Stimulated activated CD8-positive, alpha-beta memory T cell treated with anti-CD3 and anti-CD28 coated beads, Interleukin-12 subunit alpha, Interleukin-12 subunit beta, amount 100 ng/mL, for 4 hours (primary cell): ENCODE measurements at places on chromosomes 3 and 15.

- DNase-seq = no peak
Observed at GRCh38 chr3:73475175-73475574, 149.6 kb downstream of the PDZRN3 start.

GRCh38 chr3:71127052-71127831 lies 456.3 kb downstream of the FOXP1 start:
- DNase-seq = no peak

DNA sequence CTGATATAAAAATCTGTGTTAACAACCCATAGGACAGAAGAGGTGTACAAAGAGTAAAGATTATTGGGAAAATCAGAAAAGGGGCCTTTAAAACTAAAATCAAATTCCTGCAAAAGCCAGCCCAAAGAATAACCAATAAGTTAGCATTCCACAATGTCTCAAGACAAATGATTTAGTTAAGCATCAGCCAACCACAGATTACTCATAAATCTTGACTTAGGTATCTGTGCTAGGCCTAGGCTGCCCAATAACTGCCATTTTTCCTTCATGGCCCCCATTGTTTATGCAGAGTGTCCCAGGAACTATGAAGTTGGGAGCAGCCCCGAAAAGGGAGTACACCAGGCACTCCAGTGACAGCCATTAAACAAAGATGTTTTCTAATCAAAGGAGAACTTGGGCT lies 7.4 kb downstream of the TRANK1 start:
- DNase-seq = no peak

GRCh38 chr15:48974882-48975281 lies 11.2 kb upstream of the SHC4 start:
- DNase-seq = no peak

GRCh38 chr15:79185199-79185598 lies 94.6 kb upstream of the RASGRF1 start:
- DNase-seq = no peak

- no peak for DNase-seq
Observed at GRCh38 chr3:64616953-64617352, 70.8 kb downstream of the ADAMTS9 start.

DNA sequence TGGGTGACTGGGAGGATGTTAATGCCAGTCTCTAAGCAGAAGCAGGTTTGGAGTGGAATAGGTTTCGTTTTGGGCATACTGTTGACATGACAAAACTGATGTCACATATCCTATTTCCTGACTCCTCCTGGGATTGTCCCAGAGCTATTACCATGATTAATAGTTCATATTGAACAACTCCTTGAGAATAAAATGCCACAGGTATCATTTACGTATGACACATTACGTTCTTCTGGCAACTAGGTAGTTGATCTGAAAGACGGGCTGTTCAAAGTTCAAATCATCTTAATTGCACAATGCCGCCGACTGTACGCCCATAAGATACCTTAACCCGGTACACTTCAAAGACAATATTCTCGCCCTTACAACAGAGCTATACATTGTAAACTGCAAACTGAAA lies 1.4 kb upstream of the RAB5A start:
- DNase-seq = no peak

- no peak for DNase-seq
Observed at GRCh38 chr3:153903430-153903829, 217.8 kb upstream of the ARHGEF26 start.

- DNase-seq = no peak
Observed at GRCh38 chr3:59425371-59425770, 375.5 kb upstream of the CFAP20DC start.

GRCh38 chr3:169384573-169384972 lies 278.9 kb downstream of the MECOM start:
- DNase-seq = no peak

- no peak for DNase-seq
Observed at GRCh38 chr3:42115946-42116345, 24.8 kb downstream of the TRAK1 start.

DNA sequence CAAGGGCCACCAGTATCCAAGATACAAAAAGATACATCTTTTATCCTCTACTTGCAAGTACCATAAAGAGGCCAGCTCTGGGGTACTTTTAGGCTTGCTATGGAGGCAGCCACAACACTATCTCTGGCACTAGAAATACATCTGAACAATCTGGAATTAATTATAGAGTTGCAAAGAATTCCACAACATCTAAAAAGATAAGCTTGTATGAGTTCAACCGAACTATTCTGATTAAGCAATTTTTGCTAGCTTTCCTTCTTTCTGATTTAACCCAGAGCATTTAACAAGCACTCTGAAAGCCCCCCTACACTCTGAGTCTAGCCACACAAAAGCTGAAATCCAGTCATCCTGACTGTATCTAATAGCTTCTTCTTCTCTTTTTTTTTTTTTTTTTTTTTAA lies 95.4 kb downstream of the FRMD5 start:
- no peak for DNase-seq

DNA sequence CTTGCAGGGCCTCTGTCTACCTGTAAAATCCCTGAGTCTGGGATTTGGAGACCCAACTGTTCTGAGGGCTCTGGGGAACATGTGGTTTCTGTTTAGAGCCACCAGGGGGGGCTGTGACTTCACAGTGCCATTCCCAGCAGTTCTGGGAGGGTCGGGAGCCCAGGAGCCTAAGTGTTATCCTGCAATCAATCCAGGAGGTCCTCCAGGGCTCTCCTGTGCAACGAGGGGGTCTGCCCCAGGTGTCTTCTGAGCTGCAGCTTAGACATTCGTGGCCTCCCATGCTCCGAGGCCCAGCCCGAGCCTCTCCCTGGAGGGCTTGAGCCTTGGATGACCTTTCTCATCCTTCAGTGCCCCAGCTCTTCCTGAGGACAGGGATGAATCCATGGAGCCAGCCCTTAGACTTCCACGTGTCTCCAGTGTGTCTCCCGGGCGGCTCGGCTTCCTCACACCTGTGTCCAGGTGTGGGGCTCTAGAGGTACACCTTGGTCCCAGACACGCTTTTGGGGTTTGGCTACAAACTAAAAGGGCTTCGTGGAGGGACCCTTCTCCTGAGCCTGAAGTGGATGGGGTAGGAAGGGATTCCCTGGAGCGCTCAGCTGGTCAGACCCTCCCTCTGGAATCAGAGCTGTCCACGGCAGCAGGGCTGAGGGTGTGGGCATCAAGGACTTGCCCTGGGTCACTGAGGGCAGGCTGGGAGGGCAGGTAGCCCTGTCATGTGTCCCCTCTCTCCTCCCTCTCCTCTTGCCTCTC lies 20.3 kb upstream of the ABTB1 start:
- no peak for DNase-seq

GRCh38 chr3:111517801-111518200 lies 24.2 kb upstream of the CD96 start:
- no peak for DNase-seq

DNA sequence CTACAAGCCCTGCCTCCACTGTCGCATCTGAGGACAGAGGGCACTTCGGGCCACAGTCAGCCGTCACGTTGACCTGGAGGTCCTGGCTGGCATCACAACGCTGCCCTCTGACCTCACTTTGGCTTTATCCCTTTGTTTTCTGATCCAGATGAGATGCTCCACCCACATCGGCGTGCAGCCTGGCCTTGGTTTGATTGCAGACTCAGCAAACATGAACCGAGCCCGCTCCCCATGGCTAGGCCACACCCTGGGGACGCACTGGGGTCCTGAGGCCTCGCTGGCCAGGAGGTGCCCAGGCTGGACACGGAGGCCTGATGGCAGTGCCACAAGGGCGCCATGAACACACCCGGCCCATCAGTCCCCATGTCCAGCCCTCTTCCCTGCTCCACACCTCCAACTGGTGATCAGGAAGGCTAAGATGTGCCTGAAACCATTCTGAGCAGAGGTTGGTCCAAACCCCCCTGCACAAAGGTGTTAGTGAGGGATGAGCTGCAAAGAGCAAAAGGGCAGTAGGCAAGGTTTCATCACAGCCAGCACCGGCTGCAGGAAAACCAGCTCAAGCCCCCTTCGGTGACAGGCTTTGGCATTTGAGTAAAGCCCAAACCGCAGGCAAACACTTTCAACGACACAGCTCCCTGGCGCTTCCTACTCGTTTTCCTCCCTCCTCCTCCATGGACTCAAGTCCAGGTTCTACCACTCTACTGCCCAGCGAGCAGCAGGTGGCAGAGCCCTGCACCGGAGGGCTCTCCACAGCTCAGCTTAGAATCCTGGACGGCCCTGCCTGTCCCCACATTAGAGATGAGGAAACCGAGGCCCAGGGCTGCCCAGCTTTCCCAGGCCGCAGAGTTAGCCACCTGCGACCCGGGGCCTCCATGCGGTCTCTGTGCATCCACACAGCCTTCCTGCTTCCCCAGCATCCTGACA lies 165.8 kb downstream of the NUP210 start:
- no peak for DNase-seq

GRCh38 chr3:49024449-49024848 lies 2.5 kb downstream of the NDUFAF3 start:
- no peak for DNase-seq

GRCh38 chr15:53404930-53405493 lies 354.5 kb downstream of the WDR72 start:
- DNase-seq = no peak

- no peak for DNase-seq
Observed at GRCh38 chr15:25178835-25179672, 224.3 kb downstream of the SNRPN start.
